ENCODE measurements at places on chromosomes 12 and 14. TPM values are rescaled to one million over a fixed set of nuclear protein-coding genes. Genes with fewer than 3 reads are reported as not detected.
A peak's percentile ranks its signal among the peaks of the same experiment; 100 is the strongest.

DNA sequence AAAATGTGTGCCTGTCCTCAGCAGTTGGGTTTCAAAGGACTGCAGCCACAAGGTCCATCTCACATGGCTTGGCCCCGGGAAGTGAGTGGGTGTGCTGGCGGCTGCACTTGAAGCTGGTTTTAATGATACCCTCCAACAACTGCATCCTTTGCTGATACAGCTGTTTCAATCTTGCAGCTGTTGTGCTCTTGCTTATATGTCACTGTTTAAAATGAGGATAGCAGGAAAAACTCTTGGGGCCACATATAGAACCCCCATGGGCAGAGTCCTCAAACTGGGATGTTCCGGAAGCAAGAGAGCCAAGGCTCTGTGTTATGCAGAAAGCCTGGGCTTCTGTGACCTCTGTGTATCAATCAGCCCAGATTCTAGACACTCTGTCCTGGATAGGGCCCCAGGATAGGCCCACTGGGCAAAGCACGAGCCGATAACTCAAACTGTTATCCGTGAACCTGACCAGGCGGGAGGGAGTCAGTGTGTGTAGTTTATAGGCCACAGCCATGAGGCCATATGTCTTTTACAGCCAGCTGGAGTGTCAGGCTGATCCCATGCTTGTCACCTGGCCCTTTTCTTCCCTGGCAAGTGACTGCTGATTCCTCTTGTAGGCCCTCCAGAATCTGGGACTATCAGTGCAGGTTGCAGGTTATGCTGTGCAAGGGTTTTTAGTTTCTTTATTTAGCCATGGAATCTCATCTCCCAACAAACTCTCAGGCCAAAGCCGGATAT is 74.3 kb downstream of the SSPN start:
- DNase-seq: no peak

DNA sequence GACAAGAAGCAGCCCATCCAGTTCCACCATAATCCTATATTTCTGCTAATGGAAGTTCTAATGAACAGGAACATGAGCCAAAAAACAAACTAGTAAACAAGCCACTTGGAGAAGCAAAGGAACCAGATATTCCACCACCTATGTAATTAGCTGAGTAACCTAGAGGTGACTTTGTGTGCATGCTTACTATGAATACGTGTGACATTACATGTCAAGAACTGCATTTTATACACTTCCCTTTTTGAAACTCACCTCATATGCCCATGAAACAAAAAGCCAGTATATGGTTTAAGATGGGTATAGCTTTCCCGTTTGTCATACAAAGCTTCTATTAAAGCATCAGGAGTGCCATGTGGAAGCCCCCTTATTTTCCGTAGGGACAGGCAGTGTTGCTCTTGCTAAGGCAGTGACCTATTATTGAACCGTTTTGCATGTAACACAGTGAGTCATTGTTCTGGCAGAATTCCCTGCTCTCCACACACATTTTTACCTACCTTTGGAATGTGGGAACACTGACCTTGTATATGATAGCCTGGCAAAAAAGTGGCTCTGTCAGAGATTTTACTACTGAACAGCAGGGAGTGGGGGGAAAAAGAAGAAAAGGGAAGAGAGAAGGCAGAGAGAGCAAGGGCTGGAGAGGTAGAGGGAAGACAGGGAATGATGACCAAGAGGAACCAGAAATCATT is 34.8 kb upstream of the FRMD6 start:
- DNase-seq: peak; percentile 91

GRCh38 chr14:62592877-62593276 is 452.4 kb downstream of the KCNH5 start:
- no peak for DNase-seq

DNA sequence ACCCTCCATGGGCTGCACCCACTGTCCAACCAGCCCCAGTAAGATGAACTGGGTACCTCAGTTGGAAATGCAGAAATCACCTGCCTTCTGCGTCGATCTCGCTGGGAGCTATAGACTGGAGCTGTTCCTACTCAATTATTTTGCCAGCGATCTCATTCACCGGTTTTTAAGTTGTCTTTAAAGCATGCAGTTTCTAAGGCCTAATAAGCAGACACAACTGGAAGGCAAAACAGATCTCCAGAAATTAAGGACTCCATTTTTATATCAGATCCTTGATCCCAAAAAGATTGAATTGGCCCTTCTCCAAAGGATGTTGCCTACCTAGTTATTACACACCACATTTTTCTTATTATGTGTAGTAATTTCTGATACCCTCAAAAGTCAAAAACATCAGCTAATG is 131.4 kb downstream of the KCNMB4 start:
- no peak for DNase-seq

DNA sequence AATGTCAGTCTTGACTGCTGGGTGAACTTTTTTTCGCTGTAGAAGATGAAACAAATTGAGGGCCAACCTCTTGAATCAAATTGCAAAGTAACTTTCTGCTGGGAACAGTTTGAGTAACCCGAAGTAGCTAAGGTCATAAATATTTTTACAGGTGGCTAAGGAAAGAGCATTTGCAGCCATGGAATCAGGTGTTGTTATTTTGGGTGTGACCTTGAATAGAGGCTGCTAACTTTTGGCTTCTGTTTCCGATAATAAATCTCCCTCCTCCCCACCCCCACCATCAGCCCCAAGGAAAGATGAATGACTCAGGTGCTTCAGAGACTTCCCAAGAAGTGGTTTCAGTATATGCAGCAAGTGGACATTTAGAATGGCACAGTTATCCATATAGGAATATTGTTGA is 571.7 kb downstream of the DIO2 start:
- no peak for DNase-seq

DNA sequence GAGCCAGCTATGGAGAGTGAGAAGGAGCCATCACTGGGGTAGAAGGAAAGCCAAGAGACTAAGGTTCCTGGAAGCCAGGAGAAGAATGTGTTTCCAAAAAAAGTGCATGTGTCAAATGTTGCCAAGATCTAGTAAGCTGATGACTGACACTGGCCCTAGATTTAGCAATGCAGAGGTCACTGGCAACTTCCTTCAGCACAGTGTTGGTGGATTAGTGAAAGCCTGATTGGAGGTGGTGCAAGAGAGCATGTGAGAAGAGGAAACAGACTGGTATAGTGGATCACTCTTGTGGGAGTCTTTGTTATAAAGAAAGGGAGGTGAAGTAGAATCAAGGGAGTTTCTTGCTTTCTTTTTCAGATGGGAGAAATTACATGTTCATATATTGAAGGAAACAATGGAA is 34.1 kb upstream of the CHGA start:
- DNase-seq: no peak

DNA sequence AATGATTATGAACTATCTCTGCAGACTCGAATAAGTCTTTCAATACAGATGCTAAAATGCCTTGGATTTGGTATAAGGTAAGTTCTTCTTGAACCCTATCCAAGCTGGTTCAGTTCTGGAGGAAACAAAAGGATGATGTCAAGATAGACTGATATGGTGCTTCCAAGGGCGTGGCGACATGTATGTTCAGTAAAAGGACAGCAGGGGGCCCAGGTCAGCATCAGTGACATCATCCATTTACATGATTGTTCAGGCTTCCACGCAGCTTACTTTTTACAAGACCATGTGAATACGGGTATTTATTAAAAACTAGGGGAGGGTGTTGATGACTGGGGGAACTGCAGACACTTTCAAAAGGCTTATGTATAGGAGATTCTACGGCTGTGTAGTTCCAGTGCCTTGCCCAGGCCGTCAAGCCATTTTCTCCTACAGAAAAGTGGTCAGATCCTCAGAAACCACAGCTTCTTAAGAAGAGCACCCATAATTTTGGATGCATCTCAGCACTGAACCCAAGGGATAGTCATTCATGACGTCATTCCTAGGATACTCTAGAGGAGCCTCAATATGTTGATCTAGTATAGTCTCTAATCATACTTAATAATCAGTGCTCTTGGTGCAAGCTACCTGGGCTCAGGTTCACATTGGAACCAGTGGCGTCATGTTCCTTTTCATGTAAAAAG is 527.7 kb downstream of the FUT8 start:
- DNase-seq: peak; percentile 35

The METTL3 gene
- 123 TPM for total RNA-seq

The OR2AP1 gene
- total RNA-seq: not detected

The SERPINA10 gene
- 20.1 TPM for total RNA-seq

Measured in HepG2 (cell line).